T follicular helper cell (primary cell): ENCODE measurements at places on chromosomes 16 and 17.

- DNase-seq, result no peak
Observed at GRCh38 chr16:1076801-1077576, 4.4 kb downstream of the SSTR5 start.

DNA sequence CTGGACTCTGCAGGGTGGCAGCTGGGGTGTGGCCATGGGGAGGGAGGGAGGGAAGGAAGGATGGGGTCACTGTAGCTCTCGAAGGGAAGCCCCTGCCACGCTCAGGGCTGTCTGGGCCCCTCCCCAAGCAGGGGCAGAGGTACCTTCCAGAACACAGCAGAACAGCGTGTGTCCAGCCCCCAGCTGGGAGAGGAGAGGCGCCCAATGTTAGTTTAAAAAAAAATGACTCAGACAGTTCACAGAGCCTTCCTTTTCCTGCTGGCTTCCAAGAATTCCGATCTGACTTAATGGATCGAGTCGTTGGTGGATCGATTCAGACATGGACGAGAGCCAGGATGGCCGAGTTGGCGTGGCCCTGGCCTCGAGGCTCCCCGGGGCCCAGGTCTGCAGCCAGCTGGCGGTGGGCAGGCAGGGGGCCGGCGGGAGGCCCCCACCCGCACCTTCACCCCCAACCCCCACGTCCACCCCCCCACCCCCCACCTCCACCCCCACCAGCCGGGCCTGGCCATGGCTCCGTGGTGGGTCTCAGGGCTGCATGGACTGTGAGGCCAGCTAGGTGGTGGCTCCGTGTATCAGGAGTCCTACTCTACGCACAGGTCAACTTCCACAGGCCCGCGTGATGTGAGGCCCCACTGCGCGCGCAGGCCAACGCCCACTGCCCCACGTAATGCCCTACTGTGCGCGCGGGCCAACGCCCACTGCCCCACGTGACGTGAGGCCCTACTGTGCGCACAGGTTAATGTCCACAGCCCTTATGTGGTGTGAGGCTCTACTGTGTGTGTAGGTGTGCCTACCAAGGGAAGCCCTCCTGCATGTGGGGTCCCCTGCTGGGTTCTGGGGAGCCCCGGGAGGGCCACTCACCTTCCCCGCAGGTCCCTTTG is 21.8 kb downstream of the CACNA1H start:
- DNase-seq, result no peak

DNA sequence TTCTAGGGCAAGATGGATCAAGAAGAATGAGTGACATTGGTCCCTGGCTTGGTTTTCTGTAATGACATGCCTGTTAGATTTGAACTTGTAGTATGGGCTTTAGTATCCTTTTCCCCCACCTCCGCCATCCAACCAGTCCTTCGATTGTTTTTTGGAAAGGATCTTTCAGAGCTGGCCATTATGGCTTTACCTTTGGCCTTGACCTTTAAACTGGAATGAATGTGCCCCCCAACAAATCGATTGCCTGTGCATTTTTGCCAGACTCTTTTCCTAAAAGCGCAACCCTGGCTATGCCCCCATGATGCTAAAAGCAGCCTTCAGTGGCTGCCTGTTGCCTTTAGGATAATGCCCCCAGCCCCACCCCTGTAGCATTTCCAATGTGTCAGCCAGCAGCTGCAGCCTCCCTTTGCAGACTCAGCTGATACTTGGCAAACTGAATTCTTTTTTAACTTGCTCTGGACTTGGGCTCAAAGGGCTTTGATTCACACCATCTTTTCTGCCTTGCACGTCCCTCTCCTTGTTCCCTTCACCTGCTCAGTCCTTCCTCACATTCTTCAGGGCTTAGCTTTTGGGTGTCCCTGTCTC is 4.0 kb downstream of the GPRC5C start:
- no peak for DNase-seq

DNA sequence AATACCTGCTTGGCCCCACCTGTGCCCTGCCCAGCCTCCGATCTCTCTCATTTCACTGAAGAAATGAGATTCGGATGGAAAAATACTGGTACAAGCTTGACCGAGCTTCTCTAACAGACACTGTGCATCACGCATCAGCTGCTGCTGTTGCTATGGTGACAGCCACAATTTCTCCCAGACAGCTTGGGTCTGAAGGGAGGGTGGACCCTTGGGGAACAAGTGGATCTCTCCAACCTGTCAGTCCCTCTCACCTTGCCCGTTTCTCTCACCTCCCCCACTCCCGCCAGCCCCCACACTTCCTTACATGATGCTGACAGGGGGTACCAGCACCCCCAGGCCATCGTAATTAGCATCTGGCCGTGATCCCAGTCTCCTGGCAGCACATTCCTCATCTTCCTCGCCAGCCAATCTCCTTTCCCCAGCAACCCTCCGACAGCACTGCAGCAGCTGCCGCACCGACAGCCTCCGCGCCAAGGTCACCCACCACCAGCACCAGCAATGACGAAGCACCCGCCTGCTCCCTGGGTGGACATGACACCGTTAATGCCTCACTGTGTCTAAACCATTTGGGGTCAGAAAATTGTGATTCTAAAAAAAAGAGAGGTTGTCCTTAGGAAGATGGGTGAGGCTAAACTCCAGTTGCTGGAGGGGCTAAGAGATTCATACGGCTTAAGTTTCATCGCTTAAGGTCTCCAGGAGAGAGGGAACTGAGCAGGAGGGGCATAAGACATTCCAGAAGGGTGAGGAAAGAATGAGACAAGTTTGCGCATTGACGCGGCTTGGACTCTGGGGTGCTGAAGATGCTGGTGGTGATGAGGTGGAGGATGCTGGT is 58.6 kb upstream of the TNRC6A start:
- no peak for DNase-seq

GRCh38 chr17:32159586-32160438 is 17.5 kb downstream of the RHOT1 start:
- no peak for DNase-seq

DNA sequence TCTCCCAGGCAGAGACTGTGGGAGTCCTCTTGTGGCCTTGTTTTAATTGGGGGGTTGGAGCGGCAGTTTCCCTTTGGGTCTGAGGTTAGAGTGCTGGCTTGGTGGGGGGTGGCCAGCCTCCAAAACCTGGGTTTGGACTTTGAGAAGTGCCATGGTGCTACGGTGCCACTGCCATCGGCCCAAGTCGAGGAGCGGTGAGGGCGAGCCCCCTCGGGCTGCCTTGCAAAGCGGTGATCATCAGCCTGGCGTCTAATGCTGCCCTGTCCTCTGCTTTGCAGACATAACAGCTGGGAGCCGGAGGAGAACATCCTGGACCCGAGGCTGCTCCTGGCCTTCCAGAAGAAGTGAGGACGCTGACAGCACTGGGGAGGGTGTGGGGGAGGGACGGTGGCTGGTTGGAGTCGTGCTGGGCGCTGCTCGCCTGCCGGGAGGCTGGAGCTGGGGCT is 1.2 kb downstream of the CBX2 start:
- no peak for DNase-seq

DNA sequence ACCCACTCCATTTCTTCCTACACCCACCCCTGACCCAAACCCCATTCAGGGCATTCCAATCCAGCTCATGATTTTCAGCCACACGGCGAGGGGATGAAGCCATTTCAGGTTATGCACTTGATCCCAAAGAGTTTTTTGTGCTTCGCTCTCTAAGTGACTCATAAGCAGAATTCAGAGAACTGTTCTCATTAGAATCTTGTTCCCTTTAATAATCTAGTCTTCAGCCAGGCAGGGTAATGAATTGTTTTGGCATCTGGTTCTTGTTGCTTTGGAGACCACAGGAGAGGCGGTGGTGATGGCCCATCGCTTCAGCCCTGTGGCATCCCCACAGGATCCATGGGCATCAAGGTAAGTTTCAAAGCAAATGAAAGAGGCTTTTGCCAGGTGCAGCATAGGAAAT is 4.8 kb upstream of the KRT31 start:
- no peak for DNase-seq

DNA sequence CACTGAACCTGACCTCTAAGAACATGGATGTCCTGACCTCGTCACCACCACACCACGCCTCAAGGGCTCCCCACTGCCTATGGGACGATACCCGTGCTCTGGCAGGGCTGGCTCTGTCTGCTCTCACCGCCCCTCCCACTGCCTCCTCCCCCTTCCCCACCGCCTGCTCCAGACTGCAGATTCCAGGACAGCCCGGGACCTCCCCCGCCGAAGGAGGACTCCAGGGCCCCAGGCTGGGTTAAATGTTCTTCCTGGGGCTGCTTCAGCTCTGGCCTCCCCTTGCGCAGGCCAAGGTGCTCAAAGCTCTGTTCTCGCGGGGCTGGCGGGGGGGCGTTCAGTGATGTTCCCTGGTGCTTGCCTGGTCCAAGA is 3.1 kb downstream of the NPW start:
- no peak for DNase-seq

DNA sequence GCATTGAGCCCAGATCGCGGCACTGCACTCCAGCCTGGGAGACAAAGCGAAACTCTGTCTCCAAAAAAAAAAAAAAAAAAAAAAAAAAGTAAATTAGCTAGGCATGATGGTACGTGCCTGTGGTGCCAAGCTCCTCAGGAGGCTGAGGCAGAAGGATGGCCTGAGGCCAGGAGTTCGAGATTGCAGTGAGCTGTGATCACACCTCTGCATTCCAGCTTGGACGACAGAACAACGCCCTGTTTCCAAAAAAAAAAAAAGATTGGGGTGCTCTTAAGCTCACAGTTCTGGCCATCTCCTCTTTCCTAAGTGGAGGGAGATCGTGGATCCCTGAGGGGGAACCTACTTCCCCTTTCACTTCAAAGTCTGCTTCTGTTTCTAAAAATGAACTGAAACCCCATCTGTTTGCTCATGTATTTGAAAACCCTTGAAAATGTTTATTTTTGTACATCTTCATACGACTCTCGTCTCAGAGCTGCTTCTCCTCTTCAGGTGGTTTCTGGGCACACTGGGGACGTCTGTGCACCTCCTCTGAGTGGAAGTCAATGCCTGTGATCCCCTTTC is 138.8 kb downstream of the PRKCA start:
- DNase-seq, result no peak

DNA sequence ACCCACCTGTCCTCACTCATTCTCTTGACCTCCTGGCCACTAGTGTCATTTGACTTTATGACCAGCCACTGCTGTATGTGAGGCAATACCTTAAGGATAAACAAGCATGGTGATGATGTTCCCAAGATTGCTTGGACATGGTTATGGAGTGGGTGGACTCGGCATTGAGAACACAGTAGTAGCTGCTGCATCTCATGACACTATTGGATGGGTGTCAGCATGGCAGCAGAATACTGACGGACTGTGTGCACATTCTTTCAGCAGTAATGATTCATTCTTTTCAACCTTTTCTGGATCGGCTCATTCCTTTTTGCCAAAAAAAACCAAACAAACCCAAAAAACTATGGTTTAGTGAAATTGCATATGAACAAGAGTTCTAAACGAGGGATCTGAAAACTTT is 13.5 kb downstream of the SPECC1 start:
- DNase-seq, result no peak

DNA sequence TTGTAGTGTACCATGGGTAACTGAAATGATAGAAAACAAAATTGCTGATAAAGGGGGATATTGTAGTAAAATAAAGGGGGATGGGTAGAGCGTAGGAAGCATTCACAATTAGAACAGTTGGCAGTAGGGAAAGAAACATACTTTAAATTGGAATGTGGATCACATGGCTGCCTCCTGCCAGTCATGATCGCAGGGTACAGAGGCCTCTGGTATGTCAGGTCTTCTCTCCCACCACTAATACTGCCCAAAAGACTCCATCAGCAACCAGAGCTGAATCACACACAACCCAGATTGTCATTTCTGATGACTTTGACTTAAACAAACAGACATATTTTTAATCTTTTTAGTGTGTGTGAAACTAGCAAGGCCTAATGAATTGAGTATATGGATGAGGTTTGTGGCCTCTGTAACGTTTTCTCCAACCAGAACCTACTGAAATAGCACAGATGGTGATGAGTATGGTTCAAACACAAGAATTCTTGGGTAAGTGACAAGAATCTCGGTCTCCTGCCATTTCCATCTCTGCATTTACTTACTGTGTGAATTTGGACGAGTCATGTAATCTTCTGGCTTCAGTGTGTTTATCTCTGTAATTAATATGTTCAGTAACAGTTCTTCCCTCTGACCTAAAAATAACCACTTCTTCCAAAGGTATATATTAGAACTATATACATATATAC is 112.6 kb downstream of the USP22 start:
- DNase-seq, result no peak

DNA sequence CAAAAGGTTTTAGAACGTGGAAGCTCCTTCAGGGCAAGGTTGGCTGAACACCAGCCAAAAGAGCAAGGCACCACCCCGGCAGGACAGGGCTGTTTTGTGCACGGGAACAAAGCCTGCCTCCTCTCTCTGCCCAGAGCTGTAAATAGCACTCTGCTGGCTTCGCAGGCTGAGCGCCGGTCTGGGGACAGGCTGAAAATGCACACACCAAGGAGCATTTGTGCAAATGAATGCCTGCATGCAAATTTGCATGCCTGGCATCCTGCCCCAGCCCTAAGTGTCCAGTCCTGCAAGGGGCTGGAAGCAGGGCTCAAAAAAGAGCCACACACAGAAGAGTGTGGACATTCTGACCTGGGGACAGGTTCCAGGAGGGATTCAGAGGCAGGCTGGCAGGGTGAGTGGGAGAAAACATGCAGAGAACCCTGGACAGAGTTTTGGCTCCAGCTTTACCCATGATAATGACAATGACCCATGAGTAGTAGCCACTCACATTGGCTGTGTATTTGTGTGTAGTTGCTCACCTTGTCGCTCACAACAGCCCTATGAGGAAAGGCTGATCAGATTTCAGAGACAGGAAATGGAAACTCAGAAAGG is 11.7 kb downstream of the ABAT start:
- DNase-seq, result no peak

DNA sequence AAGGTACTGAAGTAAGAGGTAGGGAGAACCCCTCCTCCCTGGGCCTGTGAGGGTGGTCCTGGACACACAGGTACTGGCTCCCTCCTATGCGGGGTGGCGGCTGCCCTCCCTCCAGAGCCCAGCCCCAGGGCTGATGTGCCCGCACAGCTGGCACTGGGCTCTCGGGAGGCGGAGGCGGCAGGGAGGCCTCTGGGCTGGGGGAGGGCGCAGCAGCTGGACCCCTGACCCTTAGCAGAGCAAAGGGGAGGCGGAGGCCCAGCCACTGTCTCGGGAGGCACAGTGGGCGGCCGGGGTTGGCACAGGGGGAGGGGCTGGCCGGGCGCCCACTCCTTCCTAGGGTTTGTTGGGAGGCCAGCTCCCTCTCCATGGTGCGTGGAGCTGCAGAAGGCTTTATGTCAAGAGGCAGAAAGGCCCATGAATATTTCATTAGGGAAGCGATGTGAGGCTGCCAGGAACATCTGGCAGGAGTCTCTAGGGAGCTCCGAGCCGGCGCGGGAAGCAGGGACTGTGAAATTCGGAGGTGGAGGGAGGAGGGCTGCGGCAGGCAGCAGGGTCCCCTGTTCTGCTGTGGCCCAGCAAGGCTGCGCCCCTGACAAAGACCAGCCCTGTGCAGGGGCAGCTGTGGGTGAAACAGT is 44.1 kb upstream of the ACSF3 start:
- DNase-seq, result no peak

DNA sequence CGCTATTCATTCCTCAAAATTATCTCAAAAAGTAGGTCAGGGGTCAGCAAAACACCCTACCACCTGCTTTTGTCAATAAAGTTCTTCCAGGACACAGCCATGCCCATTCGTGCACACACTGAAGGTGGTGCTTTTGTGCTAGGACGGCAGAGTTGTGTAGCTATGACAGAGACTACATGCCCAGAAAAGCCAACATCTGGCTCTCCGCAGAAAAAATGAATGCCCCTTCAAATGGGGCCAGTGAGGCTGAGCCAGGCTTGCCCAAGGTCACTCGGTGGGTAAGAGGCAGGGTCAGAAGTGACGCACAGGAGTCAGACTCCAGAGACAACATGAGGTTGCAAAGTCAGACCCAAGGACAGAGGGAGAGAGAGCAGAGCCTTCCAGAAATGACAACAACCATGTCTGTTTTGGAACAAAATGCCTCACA is 200.1 kb downstream of the XYLT1 start:
- no peak for DNase-seq
